ENCODE measurements at places on chromosomes 2 and 18.

- H3K4me1 ChIP-seq: peaks cover 3% of the 10 kb centered on the region
- no peaks in the 10 kb centered on the region for H3K27me3 ChIP-seq
- H3K4me3 ChIP-seq: no peak overlapping the region
These were observed 232.9 kb upstream of the CDH2 start for GRCh38 chr18:28409811-28410210.

DNA sequence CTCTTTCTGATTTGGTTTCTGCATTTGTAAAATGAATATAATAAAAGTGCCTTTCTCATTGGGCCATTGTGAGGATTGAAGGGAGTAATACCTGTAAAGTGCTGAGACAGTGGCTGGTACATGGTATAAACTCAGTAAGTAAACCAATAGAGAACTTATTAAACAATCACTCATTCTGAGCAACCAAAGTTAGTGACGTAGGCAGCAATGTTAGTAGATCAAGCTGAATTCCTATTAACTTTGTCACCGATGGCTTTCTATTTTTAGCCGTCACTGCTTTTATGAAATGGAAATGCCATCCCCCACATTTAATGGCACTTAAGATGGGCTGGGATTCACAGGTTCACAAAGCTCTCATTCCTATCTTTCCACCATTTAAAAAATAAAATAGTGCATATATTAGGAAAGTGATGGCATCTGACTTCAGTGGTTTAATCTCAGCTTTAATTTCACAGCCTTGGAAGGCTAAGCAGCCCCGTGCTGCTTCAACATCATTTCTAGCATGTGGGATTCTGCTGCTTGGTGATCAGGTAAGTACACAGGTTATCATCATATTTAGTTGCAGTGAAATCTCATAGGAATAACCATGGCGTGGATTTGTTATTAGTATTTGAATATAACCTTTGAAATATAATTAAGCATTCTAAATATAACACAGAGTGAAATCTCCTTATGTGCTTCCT lies 17.6 kb upstream of the PPP4R1 start:
- H3K4me1 ChIP-seq: no peaks in the 10 kb centered on the region
- H3K36me3 ChIP-seq: no peaks in the 10 kb centered on the region
- no peak overlapping the region for H3K27ac ChIP-seq
- no peaks in the 10 kb centered on the region for H3K27me3 ChIP-seq
- H3K4me3 ChIP-seq: no peak overlapping the region

- no peaks in the 10 kb centered on the region for H3K36me3 ChIP-seq
- no peak overlapping the region for H3K27ac ChIP-seq
- H3K27me3 ChIP-seq: no peaks in the 10 kb centered on the region
- no peak overlapping the region for H3K4me3 ChIP-seq
These were observed 37.5 kb downstream of the SLC4A3 start for GRCh38 chr2:219664944-219665343.

GRCh38 chr2:237873421-237873831 lies 14.0 kb downstream of the RAMP1 start:
- H3K36me3 ChIP-seq: no peaks in the 10 kb centered on the region
- H3K27me3 ChIP-seq: peaks cover 6% of the 10 kb centered on the region
- no peak for DNase-seq

- no peaks in the 10 kb centered on the region for H3K36me3 ChIP-seq
- no peak overlapping the region for H3K27ac ChIP-seq
- no peaks in the 10 kb centered on the region for H3K4me1 ChIP-seq
- H3K4me3 ChIP-seq: no peak overlapping the region
These were observed 62.5 kb upstream of the MRPS9 start for GRCh38 chr2:104975371-104975770.

DNA sequence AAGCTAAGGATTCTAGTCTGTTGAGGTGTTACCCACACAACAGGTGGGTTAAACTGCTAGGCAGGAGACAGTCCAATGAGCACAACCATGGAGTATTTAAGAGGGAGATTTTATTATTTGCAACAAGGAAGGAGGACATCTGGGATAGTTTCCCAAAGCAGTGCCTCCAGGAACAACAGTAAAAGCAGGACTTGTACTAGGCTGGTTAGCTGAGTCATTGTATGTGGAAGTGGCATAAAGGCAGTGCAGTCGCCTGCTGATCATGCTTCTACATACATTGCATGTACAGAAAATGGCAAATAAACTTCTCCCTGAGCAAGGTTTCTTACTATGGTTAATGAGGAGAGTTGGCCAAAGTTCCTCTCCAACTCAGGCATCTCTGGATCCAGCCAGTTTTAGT lies 46.1 kb upstream of the CYTIP start:
- H3K36me3 ChIP-seq: no peaks in the 10 kb centered on the region
- DNase-seq: no peak
- no peak overlapping the region for H3K27ac ChIP-seq
- no peak overlapping the region for H3K4me3 ChIP-seq
- H3K27me3 ChIP-seq: no peaks in the 10 kb centered on the region

DNA sequence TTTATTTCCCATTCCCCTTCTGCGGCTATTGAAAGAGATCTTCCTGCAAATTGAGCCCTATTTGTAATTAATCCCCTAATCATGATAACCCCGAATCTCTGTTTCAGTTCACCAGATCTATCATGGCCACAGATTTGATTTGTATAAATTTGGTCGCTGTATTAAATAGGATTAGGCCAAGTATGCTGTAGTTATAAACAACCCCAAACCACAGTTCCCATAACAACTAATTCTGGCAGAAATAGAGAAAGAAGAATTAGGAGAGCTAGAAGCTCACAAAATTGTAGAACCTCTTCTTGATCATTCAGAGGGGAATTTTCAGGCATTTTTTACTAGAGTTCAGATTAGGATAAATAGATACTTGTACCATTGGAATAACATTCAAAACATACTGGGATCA lies 433.7 kb upstream of the TNP1 start:
- H3K4me3 ChIP-seq: no peak overlapping the region
- DNase-seq: no peak
- H3K27ac ChIP-seq: no peak overlapping the region
- H3K4me1 ChIP-seq: peaks cover 12% of the 10 kb centered on the region

- no peaks in the 10 kb centered on the region for H3K27me3 ChIP-seq
- DNase-seq: peak; percentile 75
- no peaks in the 10 kb centered on the region for H3K36me3 ChIP-seq
- H3K27ac ChIP-seq: no peak overlapping the region
- H3K4me3 ChIP-seq: peak overlapping the region; percentile 18
- H3K4me1 ChIP-seq: peaks cover 9% of the 10 kb centered on the region
These were observed 18.0 kb downstream of the ARID5A start for GRCh38 chr2:96554293-96555145.

- DNase-seq: no peak
- no peaks in the 10 kb centered on the region for H3K4me1 ChIP-seq
- H3K4me3 ChIP-seq: no peak overlapping the region
- H3K27me3 ChIP-seq: no peaks in the 10 kb centered on the region
- peak overlapping the region; percentile 21 for H3K27ac ChIP-seq
These were observed 127.0 kb upstream of the BCL2L11 start for GRCh38 chr2:110993557-110994231.

DNA sequence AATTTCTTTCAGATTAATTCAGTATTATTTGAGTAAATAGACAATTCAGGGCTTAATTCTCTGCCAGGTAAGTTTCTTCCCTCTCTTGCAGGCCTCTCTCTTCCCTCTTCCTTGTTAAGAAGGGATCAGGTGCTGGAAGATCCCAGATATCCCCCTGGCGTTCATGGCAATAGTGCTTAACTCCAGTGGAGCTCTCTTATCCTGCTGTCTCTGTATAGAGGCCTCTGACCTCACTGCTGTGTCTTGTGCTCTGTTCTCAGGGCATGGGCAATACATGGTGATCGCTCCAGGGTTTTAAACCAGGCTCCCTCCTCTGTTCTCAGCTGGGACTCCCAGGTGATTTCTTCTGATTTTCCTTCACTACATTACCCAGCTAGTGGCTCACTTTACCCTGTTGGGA lies 226.8 kb downstream of the MC4R start:
- no peaks in the 10 kb centered on the region for H3K4me1 ChIP-seq
- no peak overlapping the region for H3K4me3 ChIP-seq
- no peaks in the 10 kb centered on the region for H3K36me3 ChIP-seq
- H3K27me3 ChIP-seq: no peaks in the 10 kb centered on the region

DNA sequence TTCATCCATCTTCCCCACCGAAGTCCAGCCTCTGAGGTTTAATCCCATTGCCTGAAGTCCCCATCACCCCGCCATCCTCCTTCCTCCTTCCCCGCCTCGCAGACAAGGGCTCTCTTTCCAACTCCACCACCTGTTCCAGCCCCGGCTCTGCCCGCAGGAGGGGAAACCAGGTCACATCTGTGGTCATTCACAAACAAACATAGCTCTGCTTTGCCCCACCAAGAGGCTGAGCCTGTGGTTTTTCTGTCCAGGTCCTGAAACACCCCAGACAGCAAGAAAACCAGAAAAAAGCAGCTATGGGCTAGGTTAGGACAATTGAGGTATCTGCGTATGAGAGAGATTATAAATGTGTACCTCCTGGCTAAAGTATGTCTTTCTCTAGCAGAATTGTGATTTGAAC lies 144.7 kb downstream of the GLI2 start:
- no peaks in the 10 kb centered on the region for H3K27me3 ChIP-seq
- DNase-seq: peak; percentile 0
- H3K4me1 ChIP-seq: peaks cover 11% of the 10 kb centered on the region
- no peak overlapping the region for H3K27ac ChIP-seq

DNA sequence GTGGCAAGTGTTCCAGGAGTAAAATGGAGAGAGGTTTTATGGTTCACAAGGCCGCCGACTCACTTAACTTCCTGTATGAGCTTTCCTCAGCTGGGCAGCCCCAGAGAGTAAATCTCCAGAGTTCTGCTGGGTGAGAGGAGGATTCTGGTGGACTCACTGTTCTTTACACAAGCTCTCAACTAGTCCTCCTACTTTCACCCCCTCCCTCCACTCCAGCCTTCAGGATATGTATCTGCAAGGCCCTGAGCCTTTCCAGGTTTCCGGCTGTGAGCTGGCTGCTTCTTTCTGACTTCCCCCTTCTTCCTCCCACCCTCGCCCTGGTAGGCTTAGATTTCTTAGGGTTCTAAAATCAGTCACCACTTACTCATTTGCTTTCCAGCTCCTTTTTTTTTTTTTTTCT lies 34.0 kb downstream of the EML6 start:
- DNase-seq: no peak
- H3K4me3 ChIP-seq: no peak overlapping the region
- no peaks in the 10 kb centered on the region for H3K36me3 ChIP-seq
- H3K27ac ChIP-seq: no peak overlapping the region

DNA sequence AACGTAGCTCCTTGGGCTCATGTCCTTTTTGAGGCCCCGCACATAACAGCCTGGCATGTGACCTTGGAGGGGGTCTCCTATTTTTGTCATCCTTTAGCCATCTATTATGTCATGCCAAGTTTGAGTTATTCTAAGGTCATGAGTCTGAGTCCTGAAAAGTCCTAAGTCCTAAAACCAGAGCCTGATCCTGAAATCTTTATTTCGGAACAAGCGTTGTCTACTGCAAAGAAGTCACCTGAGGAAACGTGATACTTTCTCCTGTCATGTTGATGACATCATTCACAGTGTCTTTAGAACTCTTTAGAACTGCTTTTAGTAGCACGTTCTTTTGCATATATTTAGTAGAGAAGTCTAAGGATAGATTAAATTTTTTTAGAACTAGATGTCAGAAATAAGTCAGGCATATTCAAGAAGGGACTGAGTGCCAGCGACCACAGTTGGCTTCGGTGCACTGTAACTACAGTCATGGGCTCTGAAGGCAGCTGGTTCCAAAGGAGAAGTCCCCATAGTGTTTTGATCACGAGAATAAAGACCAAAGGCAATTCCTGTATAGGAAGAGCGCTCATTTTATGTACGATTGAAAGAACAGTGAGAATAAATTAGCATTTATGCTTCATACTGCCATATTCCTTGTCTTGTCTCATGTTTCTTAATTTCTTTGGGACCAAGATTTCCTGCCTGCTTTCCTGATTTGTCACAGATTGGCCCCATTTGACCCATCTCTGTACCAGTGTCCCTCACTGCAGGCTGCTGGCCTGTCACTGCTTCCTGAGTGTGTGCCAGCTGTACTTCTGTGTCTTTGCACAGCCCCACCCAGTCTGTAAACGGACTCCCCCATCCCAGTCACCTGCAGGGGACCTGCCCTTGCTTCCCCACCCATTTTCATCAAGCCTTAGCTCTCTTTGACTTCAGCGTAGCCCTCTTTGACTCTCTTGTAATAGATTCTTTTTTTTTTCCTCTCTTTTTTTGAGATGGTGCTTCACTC lies 75.8 kb downstream of the ASAP2 start:
- no peak for DNase-seq
- no peaks in the 10 kb centered on the region for H3K36me3 ChIP-seq
- no peak overlapping the region for H3K4me3 ChIP-seq
- no peaks in the 10 kb centered on the region for H3K27me3 ChIP-seq
- peaks cover 16% of the 10 kb centered on the region for H3K4me1 ChIP-seq

DNA sequence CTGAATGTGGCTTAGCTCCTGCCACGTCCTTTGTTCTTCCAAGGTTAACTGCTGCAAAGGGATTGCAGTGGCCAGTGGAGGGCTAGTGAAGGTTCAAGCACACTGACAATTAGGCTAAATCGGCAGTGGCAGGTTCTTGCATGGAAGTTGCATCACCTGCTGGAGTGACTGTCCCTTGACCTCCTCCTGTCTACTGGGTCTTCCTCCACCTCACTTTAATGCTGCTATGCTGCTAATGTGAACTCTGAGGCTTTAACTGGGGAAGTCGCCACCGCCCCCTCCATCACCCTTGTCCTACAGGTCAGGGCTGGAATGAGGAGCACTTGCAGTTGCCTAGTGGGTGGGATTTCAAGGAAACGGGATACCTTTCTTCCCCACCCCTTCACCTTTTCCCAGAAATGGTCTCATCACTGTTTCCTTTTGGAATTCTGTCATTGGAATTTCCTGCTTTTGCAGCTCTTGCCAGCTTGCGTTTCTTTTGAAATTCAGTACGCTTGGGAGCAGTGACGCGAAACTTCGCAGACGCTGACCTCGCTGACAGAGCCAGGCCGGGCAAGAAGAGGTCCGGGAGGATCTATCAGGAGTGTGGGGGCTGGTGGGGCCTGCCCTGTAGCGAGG lies 150.3 kb downstream of the SH3RF3 start:
- H3K4me3 ChIP-seq: no peak overlapping the region
- H3K36me3 ChIP-seq: no peaks in the 10 kb centered on the region
- H3K27ac ChIP-seq: no peak overlapping the region
- H3K27me3 ChIP-seq: no peaks in the 10 kb centered on the region
- DNase-seq: peak; percentile 55
- H3K4me1 ChIP-seq: peaks cover 4% of the 10 kb centered on the region

DNA sequence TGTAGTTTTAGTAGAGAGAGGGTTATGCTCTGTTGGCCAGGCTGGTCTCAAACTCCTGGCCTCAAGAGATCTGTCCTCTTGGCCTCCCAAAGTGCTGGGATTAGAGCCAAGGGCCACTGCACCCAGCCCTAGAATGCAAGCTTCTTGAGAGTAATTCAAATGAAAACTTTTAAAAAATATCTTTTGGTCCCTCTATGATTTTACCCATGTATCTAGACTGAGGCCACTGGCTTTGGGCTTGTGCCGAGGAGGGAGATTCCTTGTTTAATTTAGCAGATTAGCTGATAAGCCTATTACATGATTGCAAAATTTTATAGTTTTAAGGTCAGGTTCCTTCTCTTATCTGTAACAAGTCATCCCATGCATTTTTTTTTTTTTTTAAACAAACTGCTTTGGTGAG lies 59.5 kb upstream of the CCDC195 start:
- H3K4me1 ChIP-seq: no peaks in the 10 kb centered on the region
- no peaks in the 10 kb centered on the region for H3K27me3 ChIP-seq
- H3K36me3 ChIP-seq: no peaks in the 10 kb centered on the region
- no peak overlapping the region for H3K4me3 ChIP-seq
- H3K27ac ChIP-seq: no peak overlapping the region
